ENCODE measurements at places on chromosomes 7 and 10.
A peak's percentile ranks its signal among the peaks of the same experiment; 100 is the strongest.

- no peak for DNase-seq
Measured at GRCh38 chr7:33790746-33791145, 114.6 kb upstream of the BMPER start.

DNA sequence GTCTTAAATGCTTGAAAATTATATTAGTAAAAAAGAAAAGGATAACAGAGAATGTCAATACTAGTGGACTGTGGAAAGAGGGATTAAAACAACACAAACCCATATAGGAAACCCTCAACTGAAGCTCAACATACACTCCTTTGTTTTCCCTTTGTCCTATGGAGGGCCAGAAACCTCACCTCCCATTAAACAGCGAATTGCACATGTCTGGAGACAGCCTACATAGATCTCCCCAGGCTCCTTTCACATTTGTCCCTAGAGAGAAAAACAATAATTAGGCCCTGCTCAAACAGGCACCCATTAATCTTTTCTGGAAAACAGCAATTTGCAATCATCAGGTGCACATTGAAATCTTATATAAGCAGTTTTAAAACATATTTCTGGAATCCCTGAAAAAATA is 87.6 kb upstream of the SEMA3D start:
- no peak for DNase-seq

DNA sequence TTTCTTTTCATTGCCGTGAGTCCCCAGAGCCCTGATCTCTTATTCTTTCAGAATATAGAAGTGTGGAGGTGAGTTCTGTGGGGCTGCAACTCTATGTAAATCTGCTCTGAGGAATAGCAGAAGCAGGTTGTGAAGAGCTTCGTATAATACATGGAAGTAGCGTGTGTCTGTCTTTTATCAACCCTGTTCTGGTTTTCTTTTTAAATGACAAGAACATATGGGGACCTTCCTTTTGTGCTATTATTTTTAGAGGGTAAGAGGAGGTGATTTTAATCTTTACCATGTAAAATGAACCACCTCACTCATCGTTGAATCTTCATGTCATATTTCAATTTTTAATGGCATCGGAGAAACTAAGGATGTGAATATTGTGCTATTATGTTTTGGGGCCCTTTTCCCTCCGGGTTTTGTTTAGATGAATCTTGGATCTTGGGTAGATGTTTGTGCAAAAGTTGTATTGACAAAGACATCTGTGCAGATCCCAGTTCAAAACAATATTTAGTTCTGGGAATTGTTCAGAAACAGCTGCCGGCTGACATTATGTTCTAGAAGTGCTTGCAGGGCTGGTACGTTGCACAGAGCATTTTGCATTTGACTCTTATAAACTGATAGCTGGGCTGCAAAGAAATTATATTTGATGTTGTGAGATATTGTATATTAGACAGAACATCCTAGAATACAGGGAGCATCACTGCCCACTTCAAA is 46.7 kb downstream of the PLXDC2 start:
- no peak for DNase-seq

GRCh38 chr7:127588697-127589482 is 679 bp downstream of the ARF5 start:
- peak; percentile 55 for DNase-seq
